ENCODE measurements at places on chromosomes 2 and 18.

DNA sequence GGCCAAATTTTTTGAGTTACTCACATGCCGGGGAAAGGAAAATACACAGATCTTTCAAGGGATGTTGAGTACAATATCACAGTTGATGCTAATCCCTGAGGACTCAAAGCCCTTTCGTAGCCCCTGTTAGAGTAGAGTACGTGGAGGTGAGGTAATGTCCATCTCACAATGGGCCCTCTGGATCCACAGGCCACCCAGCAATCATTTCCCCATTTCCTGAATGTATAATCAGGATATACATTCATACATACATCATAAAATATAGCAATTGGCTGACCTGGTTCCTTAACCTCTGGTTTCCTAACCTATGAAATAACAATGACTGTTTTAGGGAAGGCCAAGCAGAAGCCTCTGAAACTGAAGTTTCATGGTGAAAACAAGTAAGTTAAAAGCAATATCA is 10.2 kb upstream of the SP100 start:
- no peak for DNase-seq

DNA sequence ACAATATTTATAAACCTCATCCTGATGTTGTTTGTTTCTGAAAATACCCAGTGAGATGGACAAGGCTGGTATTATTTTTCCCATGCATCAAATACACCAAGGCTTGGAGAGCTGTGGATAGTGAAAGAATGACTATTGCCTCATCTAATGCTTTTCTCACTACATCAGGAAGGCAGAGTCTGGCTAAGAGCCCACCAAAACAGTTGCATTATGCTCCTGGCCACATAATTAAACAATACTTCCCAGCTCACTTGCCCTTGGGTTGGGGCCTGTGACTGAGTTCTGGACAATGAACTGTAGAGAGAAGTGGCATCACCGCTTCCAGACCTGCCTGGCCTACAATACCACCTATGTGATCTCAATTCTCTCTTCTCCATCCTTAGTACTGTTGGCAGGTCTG is 46.4 kb upstream of the REEP1 start:
- no peak for DNase-seq

GRCh38 chr2:142598846-142599245 is 278.6 kb upstream of the KYNU start:
- no peak for DNase-seq

- DNase-seq, result no peak
Observed at GRCh38 chr2:203301667-203302066, 26.5 kb upstream of the ABI2 start.
